ENCODE measurements at places on chromosomes 16 and 17.

GRCh38 chr17:69246726-69247375 lies 18.2 kb upstream of the ABCA10 start:
- DNase-seq, result peak; percentile 87

GRCh38 chr17:4672751-4673150 lies 31.2 kb downstream of the PELP1 start:
- no peak for DNase-seq

DNA sequence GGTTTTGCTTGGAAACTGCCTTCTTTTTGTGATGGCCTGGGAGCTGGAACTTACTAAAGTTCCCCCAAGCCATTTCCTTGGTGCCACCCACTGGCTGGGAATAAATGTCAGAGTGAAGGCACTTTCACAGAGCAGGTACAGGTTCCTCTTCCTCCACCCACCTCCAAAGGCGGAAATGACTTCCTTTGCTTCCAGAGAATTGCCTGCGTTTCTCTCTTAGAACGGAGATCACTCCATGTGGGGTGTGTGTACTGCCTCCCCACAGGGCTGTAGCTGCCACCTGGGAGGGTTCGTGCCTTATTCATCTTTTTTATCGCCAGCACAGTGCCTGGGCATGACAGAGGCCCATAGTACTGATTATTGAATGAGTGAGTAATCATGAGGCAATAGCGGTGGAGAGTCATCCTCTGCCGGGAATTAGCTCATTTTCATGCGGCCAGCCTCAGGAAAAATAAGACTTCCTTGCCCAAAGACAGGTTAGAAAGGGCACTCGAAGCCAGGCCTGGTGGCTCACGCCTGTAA lies 32.2 kb upstream of the HAS3 start:
- no peak for DNase-seq

- no peak for DNase-seq
These were observed 255.2 kb upstream of the WSB1 start for GRCh38 chr17:27038676-27039075.

GRCh38 chr17:59840329-59841090 lies 52.2 kb downstream of the TUBD1 start:
- DNase-seq, result peak; percentile 66

DNA sequence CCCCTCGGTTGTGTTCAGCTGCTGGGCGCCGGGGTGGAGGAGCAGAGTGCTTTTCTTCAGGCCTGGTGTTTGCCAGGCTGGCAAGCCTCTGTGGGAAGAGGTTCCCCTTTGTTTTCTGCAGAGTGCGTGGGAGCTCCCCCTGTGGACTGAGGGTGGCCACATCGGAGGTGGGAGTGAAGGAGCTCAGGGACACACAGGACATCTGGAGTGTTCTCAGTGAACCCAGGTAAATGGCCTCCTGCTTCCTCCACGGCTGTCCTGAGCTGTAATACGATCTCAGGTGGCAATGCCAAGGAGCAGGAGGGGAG lies 39.2 kb upstream of the IRF8 start:
- no peak for DNase-seq

DNA sequence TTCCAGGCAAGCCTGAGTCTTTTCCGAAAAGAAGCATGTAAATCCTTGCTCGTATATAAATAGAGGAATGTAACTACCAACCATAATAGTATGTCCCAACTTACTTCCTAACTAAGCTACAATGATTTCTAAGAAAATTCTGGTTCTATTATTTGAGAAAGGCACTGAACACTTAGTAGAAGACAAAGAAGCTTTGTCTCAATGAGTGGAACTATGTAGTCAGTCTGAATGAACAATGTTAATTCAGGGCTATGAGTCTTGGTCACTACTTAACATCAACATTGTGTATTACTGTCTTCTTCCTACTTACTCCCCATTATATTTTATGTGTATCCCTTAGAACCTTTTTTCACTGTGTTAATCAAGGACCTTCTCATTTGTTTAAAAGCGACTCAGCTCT lies 206.0 kb downstream of the CYB561 start:
- DNase-seq, result no peak

DNA sequence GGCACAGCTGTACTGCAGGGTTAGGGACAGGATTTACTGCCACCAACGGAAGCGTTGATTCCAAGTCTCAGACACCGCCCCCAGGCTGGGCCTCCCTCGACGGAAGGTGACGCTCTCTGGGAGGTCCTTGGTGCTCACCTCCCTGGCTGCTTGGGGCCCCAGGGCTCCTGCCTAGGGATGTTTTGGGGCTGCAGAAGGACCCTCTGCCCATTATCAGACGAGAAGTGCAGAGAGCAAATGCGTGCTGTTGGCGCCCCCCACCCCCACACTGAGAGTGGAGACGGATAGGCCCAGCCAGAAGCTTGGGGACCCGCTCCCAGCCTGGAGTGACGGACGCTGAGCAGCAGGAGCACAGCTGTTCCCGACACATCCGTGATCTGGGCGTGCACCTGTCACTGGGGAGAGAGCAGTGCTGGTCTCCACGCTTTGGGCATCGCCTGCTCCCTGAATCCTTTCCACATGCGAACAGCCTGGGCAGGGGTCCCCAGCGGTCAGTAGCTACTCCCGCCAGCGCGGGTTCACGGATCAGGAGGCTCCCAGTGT lies 5.1 kb upstream of the SOX8 start:
- no peak for DNase-seq

- DNase-seq, result no peak
These were observed 100.2 kb downstream of the KATNIP start for GRCh38 chr16:27650073-27650701.

- DNase-seq, result peak; percentile 95
These were observed 717 bp downstream of the UBE2Z start for GRCh38 chr17:48908853-48909394.

DNA sequence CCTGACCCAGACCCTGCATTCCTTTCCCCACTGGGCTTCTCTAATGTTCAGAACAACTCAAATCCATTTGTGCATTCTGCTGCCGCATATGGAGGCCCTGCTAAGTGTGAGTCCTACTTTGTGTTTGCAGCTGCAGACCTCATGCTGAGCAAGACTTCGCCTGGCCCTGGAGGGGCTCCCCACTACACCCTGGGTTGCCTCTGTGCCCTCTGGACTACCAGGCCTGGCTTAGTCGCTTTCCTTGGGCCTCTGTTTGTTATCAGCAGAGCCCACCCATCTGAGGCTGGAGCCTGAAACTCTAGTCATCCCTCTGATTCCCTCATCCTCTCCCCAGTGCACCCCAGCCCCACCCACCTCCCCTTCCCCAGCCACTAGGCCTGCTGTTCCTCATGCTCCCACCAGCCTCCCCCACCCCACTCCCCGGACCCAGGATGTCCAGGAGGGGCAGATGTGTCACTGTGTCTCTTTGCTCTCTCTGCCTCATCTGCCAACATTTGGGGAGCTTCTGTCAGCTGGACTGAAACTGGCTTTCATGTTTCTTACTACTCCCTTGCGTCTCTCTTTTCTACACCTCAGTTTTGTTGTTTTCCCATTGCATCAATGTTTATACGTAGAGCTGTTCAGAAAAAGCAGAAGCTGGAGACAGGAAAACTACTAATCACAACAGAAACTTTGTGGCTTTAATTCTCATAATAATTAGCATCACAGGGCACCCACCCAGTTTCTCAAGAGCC lies 17.9 kb upstream of the CD300E start:
- DNase-seq, result no peak

GRCh38 chr16:47008612-47009011 lies 35.1 kb upstream of the DNAJA2 start:
- no peak for DNase-seq

DNA sequence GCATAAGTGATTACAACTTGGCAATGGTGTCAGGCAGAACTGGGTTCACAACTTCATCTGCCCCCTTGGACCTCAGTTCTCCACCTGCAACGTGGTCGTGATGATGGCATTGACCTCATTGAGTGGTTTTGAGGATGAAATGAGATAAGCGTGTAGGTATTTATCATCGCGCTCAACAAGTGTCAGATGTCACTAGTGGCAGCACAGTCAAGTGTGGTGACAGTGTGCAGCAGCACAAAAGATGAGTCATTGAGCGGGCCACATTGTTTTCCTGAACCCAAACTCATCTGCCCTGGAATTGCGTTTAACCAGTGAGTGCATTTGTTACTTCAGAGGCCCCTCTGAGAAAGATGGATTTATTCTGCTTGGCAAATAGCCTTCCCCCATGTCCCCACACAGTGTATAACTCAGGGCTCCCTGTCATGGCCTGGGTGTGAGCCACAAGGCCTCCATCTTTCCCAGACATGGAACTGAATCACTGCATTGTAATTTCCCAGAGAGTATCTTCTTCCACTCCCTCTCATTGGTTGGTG lies 20.9 kb downstream of the IRX3 start:
- DNase-seq, result no peak

DNA sequence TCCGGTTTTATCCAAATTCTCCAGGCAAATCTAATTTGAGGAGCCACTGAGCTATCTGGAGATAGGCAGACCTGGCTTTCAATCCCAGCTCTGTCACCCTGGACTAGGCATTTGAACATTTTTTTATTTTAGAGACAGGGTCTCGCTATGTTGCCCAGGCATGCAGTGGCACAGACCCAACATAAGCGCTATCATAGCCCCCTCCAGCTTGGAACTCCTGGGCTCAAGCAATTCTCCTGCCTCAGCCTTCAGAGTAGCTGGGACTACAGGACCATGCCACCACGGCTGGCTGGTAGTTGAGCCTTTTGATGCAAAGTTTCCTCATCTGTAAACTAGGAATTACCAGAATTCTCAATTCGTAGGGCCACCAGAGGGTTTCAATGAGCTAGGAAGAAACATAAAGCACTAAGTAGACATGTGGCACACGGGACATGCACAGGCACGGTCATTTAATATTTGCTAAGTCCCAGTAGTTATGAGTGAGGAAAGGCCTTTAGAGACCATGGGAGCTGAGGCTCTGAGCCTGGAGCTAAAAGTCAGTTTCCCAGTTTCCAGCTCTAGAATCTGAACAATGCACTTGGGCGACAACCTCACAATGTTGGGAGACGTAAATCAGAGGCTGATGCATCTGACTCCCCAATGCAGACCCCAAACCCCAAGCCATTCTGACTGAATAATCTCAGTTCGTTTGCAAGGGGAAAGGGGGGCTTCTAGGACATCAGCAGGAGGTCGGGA lies 1.1 kb downstream of the ELOB start:
- no peak for DNase-seq
